ENCODE measurements at places on chromosomes 16 and 17. TPM values are rescaled to one million over a fixed set of nuclear protein-coding genes. Genes with fewer than 3 reads are reported as not detected.
A peak's percentile ranks its signal among the peaks of the same experiment; 100 is the strongest.

GJD3 gene
- total RNA-seq: not detected

MMP15 gene
- 0.43 TPM for total RNA-seq

PRAC2 gene
- not detected for total RNA-seq

SMIM36 gene
- total RNA-seq: not detected

CCDC57 gene
- 41.6 TPM for total RNA-seq

GRIN2A gene
- total RNA-seq: not detected

GOT2 gene
- total RNA-seq: 128 TPM

ADORA2B gene
- 1.9 TPM for total RNA-seq

HASPIN gene
- total RNA-seq: 21.0 TPM

OR1A1 gene
- not detected for total RNA-seq

- H3K27ac ChIP-seq: no peak overlapping the region
- no peak for DNase-seq
- no peaks in the 10 kb centered on the region for H3K36me3 ChIP-seq
- no peaks in the 10 kb centered on the region for H3K27me3 ChIP-seq
Observed at GRCh38 chr17:20242271-20242670, 225.1 kb downstream of the LGALS9B start.

- H3K27ac ChIP-seq: peak overlapping the region; percentile 93
- H3K4me3 ChIP-seq: peak overlapping the region; percentile 48
- peaks cover 47% of the 10 kb centered on the region for H3K36me3 ChIP-seq
- DNase-seq: peak; percentile 67
- H3K27me3 ChIP-seq: no peaks in the 10 kb centered on the region
Observed at GRCh38 chr16:89484923-89485679, 5.3 kb downstream of the ANKRD11 start.

GRCh38 chr16:23679274-23679985 is 741 bp downstream of the PLK1 start:
- peaks cover 44% of the 10 kb centered on the region for H3K36me3 ChIP-seq
- peak overlapping the region; percentile 95 for H3K4me3 ChIP-seq
- no peaks in the 10 kb centered on the region for H3K27me3 ChIP-seq
- H3K27ac ChIP-seq: peak overlapping the region; percentile 60
- peaks cover 16% of the 10 kb centered on the region for H3K4me1 ChIP-seq

DNA sequence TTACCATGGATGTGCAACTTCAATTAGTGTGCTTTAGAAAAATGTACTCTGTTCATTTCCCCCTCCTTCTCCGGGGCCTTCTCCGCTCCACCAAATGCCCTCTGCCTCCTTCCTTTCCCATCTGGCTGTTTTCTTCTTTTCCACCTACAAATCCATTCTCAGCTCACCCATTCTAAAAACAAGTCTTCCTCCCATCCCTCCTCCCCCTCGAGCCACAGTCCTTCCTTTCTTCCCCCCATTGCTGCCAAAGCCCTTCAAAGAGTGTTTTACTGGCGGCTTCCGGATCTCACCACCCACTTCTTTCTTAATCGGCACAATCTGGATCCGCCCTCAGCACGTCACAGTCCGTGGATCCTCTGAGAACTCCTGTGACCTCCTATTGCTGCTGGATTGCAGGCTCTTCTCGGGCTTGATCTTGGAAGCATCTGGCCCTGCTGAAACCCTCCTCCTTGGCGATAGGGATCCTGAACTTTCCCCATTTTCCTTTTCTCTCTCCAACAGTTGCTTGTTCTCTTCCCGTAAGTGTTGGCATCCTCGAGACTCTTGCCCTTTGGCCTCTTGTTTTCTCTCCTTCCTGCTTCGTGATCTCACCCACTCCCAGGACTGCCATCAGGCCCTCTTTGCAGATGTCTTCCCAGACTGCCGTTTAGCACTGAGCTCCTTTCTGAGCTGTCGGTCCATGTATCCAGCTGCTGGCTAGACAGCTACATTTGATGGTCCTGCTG is 36.0 kb upstream of the FBXO47 start:
- peaks cover 27% of the 10 kb centered on the region for H3K4me1 ChIP-seq
- peak overlapping the region; percentile 79 for H3K27ac ChIP-seq
- peak; percentile 70 for DNase-seq
- no peaks in the 10 kb centered on the region for H3K36me3 ChIP-seq
- H3K4me3 ChIP-seq: peak overlapping the region; percentile 29

- peaks cover 3% of the 10 kb centered on the region for H3K36me3 ChIP-seq
- peaks cover 44% of the 10 kb centered on the region for H3K4me1 ChIP-seq
- H3K4me3 ChIP-seq: no peak overlapping the region
- no peak overlapping the region for H3K27ac ChIP-seq
- peak; percentile 51 for DNase-seq
- peaks cover 38% of the 10 kb centered on the region for H3K27me3 ChIP-seq
Observed at GRCh38 chr17:79841369-79842135, 2.3 kb upstream of the CBX4 start.

DNA sequence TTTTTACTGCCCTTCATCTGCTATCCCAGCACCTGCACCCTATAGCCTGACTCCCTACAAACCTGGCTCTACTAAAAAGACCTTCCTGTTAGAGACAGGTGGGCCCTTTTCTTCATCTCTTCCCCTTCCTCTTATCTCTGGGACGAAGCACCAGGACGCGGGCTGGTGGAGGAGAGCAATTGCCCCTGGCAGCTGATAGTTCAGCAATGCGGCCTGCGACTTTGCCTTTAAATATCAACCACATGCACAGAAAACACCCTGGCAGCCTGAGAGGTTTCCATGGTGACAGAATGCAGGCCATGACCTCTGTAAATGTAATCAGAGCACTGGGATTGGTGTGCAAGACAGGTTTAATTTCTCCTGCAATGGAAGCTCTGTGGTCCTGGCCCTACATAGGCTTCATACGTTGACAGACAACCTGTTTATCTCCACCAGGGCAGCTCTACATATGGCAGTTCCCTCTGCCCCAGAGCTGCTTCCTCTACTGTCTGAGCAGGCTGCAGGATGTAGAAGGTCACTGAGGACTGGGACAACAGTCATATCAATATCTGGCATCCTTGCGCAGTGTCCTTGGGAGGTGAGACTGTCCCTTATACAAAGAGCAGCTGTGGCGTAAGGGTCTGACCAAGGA is 10.0 kb upstream of the SKAP1 start:
- H3K4me1 ChIP-seq: peaks cover 92% of the 10 kb centered on the region
- H3K36me3 ChIP-seq: peaks cover 3% of the 10 kb centered on the region
- DNase-seq: peak; percentile 60
- peak overlapping the region; percentile 22 for H3K4me3 ChIP-seq
- H3K27me3 ChIP-seq: no peaks in the 10 kb centered on the region

GRCh38 chr17:16435925-16436886 is 20.8 kb downstream of the TRPV2 start:
- H3K36me3 ChIP-seq: peaks cover 27% of the 10 kb centered on the region
- DNase-seq: no peak
- no peak overlapping the region for H3K4me3 ChIP-seq
- H3K27me3 ChIP-seq: no peaks in the 10 kb centered on the region

DNA sequence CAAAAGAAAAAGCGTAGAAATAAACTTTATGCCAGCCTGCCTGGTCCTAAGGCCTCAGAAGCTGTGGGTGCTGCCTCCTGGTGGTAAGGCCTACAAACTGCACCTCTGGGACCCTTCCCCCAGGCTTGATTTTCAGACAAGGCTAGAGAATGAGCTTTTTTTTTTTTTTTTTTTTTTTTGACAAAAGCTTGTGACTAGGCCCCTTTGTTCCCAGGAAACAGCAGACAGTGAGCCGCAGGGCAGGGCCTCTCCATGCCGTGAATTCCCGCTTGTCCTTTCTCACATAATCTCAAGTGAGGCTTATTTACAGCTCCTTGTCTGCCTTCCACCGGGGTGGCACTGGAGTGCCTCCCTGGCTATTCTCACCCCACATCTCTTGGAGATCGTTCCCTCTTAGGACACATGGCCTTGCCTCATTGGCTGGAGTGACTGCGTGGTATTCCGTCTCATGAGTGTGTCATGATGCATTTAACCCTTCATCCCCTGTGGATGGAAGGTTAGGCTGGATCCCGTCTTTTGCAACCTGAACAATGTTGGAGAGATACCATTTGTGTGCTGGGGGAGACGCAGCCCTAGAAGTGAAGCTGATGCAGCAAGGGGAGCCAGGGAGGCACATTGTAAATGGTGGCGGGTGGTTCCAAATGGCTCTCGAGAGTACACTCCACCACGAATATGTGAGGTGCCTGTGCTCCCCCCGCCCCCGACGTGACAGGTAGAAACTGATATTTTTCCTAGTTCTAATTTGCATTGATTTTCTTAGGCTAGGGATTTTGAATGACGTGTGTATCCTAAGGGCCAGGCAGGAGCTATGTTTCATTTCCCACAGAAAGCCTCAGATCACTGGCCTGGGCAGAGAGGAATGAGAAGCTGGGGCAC is 49.6 kb downstream of the USP22 start:
- H3K4me3 ChIP-seq: no peak overlapping the region
- DNase-seq: peak; percentile 82
- no peaks in the 10 kb centered on the region for H3K36me3 ChIP-seq

GRCh38 chr16:24978370-24978914 is 36.7 kb downstream of the ARHGAP17 start:
- no peaks in the 10 kb centered on the region for H3K27me3 ChIP-seq
- H3K4me1 ChIP-seq: peaks cover 57% of the 10 kb centered on the region
- H3K36me3 ChIP-seq: peaks cover 42% of the 10 kb centered on the region
- H3K27ac ChIP-seq: no peak overlapping the region

- DNase-seq: no peak
- H3K36me3 ChIP-seq: no peaks in the 10 kb centered on the region
- H3K27ac ChIP-seq: no peak overlapping the region
- H3K4me3 ChIP-seq: no peak overlapping the region
Observed at GRCh38 chr17:41772586-41773189, 13.8 kb downstream of the JUP start.

GRCh38 chr16:28069971-28070794 is 6.7 kb upstream of the GSG1L start:
- no peak overlapping the region for H3K27ac ChIP-seq
- no peaks in the 10 kb centered on the region for H3K4me1 ChIP-seq
- no peak for DNase-seq
- peaks cover 7% of the 10 kb centered on the region for H3K27me3 ChIP-seq
- H3K36me3 ChIP-seq: no peaks in the 10 kb centered on the region
- H3K4me3 ChIP-seq: no peak overlapping the region

- no peak overlapping the region for H3K27ac ChIP-seq
- no peaks in the 10 kb centered on the region for H3K36me3 ChIP-seq
- no peak for DNase-seq
- H3K4me1 ChIP-seq: no peaks in the 10 kb centered on the region
- no peak overlapping the region for H3K4me3 ChIP-seq
Observed at GRCh38 chr17:7633093-7633492, 3.2 kb downstream of the SHBG start.

- no peak overlapping the region for H3K4me3 ChIP-seq
- H3K27me3 ChIP-seq: no peaks in the 10 kb centered on the region
- H3K36me3 ChIP-seq: peaks cover 8% of the 10 kb centered on the region
- H3K27ac ChIP-seq: no peak overlapping the region
Observed at GRCh38 chr17:82235775-82236141, 6.9 kb downstream of the SLC16A3 start.

- H3K4me3 ChIP-seq: no peak overlapping the region
- no peak for DNase-seq
- no peak overlapping the region for H3K27ac ChIP-seq
- H3K36me3 ChIP-seq: no peaks in the 10 kb centered on the region
- H3K4me1 ChIP-seq: no peaks in the 10 kb centered on the region
Observed at GRCh38 chr16:66370786-66371684, 4.5 kb downstream of the CDH5 start.

- DNase-seq: no peak
- no peaks in the 10 kb centered on the region for H3K36me3 ChIP-seq
- no peak overlapping the region for H3K4me3 ChIP-seq
- peaks cover 23% of the 10 kb centered on the region for H3K4me1 ChIP-seq
Observed at GRCh38 chr17:77002103-77003045, 134.2 kb downstream of the MGAT5B start.

DNA sequence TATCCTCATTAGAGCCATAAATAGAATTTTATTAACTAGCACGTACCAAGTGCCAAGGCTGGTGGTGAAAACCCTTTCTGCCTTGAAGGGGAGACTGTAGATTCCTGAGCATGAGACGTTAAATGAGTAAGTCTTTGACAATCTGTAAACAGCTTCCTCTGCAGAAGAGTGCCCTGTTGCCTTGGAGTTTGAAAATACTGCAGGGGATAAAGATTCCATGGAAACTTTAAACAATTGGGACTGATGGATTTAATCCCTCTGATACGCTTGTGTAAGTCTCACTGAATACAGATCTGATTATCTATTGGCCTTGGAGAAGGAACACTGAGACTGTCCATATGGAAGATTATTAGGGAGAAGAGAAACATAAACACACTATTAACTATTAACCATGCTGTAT is 1053.4 kb upstream of the RBFOX1 start:
- no peak overlapping the region for H3K27ac ChIP-seq
- no peak overlapping the region for H3K4me3 ChIP-seq
- no peaks in the 10 kb centered on the region for H3K36me3 ChIP-seq
- DNase-seq: no peak

GRCh38 chr17:74268558-74268957 is 5.5 kb upstream of the DNAI2 start:
- peaks cover 4% of the 10 kb centered on the region for H3K4me1 ChIP-seq
- DNase-seq: no peak
- H3K27me3 ChIP-seq: peaks cover 7% of the 10 kb centered on the region
- no peak overlapping the region for H3K4me3 ChIP-seq

- DNase-seq: no peak
- H3K27ac ChIP-seq: no peak overlapping the region
- H3K4me1 ChIP-seq: peaks cover 3% of the 10 kb centered on the region
- H3K4me3 ChIP-seq: no peak overlapping the region
- peaks cover 18% of the 10 kb centered on the region for H3K27me3 ChIP-seq
- H3K36me3 ChIP-seq: no peaks in the 10 kb centered on the region
Observed at GRCh38 chr17:34299027-34299426, 13.5 kb downstream of the CCL11 start.

GRCh38 chr17:62745806-62746205 is 62.3 kb downstream of the MARCHF10 start:
- H3K4me1 ChIP-seq: peaks cover 2% of the 10 kb centered on the region
- peaks cover 12% of the 10 kb centered on the region for H3K27me3 ChIP-seq
- H3K36me3 ChIP-seq: no peaks in the 10 kb centered on the region
- no peak overlapping the region for H3K27ac ChIP-seq
- DNase-seq: no peak

- H3K27ac ChIP-seq: no peak overlapping the region
- H3K4me1 ChIP-seq: peaks cover 14% of the 10 kb centered on the region
- H3K4me3 ChIP-seq: no peak overlapping the region
- no peaks in the 10 kb centered on the region for H3K27me3 ChIP-seq
- H3K36me3 ChIP-seq: peaks cover 13% of the 10 kb centered on the region
- no peak for DNase-seq
Observed at GRCh38 chr16:80968386-80969113, 38.1 kb downstream of the CMC2 start.

DNA sequence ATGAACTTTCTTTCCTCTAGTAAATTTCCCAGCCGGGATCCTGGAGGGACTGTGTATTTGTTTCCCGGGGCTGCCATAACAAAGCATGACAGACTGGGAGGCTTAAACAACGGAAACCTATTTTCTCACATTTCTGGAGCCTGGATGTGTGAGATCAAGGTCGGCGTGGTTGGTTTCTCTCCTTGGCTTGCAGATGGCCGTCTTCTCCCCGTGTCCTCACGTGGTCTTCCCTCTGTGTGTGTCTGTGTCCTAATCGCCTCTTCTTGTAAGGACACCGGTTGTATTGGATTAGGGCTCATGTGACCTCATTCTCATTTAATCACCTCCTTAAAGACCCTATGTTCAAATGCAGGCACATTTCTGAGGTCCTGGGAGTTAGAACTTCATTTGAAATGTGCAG is 22.0 kb upstream of the USP10 start:
- no peaks in the 10 kb centered on the region for H3K27me3 ChIP-seq
- no peak for DNase-seq
- H3K4me3 ChIP-seq: no peak overlapping the region
- H3K4me1 ChIP-seq: no peaks in the 10 kb centered on the region
- no peak overlapping the region for H3K27ac ChIP-seq

- DNase-seq: no peak
- H3K36me3 ChIP-seq: peaks cover 42% of the 10 kb centered on the region
- no peaks in the 10 kb centered on the region for H3K27me3 ChIP-seq
Observed at GRCh38 chr17:37234106-37234505, 141.7 kb upstream of the C17orf78 start.

All from activated CD4-positive, alpha-beta T cell treated with anti-CD3 and anti-CD28 coated beads for 36 hours (primary cell).